ENCODE measurements at places on chromosomes 16 and 17. TPM values are rescaled to one million over a fixed set of nuclear protein-coding genes. Genes with fewer than 3 reads are reported as not detected.

DNA sequence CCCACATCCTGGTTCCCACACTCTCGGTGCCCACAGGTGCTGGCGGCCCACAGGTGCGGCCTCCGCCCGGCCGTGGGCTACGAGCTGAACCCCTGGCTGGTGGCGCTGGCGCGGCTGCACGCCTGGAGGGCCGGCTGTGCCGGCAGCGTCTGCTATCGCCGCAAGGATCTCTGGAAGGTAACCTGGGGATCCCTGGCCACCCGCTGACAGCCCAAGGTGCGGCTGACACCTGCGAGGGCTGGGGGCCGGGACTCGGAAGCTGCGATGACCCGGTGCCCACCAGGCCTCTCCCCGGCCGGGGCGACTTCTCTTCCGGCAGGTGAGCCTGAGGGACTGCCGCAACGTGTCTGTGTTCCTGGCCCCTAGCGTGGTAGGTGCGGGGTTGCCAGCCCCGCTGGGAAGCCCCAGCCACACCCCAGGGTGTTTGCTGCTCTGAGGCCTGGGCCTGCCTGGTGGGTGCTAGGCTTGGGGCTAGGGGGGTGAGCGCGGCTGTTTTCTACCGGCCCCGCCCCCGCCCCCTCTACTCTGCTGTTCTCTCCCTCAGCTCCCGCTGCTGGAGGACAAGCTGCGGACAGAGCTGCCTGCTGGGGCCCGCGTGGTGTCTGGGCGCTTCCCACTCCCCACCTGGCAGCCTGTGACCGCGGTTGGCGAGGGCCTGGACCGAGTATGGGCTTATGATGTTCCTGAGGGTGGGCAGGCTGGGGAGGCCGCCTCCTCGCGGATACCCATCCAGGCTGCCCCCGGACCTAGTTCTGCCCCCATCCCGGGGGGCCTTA lies 1.0 kb downstream of the ANTKMT start:
- no peak for DNase-seq

DNA sequence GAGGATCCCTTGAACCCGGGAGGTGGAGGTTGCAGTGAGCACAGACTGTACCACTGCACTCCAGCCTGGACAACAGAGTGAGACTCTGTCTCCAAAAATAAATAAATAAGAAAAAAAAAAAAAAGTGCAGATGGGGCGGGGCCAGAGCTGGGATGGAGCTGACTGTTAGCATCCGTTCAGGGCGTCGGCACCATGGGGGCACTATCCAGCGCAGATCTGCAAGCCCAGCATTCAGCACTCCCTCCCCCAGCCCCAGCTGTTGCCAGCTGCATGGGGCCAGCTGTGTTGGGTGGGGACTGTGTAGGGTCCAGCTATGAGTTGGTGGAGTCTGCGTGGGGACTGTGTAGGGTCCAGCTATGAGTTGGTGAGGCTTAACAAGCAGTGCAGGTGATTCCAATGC lies 13.3 kb downstream of the GPRC5C start:
- no peak for DNase-seq

DNA sequence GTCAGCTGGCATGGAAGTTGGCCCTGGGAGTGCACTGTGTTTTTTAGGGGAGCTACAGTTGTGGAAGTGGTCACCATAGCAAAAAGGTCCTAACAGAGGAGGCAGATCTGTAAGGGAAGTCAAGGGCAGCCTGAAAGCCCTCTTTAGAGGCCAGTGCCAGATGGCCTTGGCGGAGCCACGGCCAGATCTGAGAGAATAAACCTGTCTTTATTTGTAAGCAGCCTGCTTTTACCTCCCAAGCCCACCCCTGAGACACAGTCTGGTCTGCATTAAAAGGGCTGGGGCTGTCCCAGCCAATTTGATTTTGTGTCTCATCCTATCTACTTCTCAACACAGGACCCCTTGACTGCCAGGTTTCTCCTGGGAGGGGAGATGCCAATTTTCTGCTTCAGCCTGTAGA lies 51.0 kb upstream of the NOL11 start:
- DNase-seq = no peak

DNA sequence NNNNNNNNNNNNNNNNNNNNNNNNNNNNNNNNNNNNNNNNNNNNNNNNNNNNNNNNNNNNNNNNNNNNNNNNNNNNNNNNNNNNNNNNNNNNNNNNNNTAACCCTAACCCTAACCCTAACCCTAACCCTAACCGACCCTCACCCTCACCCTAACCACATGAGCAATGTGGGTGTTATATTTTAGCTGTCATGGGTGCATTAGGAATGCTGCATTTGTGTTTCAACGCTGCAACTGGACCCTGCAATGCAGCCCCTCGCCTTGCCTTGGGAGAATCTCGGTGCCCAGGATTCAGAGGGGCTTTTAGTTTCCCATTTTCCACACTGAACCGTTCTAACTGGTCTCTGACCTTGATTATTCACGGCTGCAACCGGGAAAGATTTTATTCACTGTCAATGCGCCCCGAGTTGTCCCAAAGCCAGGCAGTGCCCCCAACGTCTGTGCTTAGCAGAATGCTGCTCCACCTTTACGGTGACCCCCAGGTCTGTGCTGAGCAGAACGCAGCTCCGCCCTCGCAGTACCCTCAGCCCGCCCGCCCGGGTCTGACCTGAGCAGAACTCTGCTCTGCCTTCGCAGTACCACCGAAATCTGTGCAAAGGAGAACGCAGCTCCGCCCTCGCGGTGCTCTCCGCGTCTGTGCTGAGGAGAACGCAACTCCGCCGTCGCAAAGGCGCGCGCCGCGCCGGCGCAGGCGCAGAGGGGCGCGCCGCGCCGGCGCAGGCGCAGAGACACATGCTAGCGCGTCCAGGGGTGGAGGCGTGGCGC lies 43.3 kb downstream of the POLR3K start:
- DNase-seq = no peak

DNA sequence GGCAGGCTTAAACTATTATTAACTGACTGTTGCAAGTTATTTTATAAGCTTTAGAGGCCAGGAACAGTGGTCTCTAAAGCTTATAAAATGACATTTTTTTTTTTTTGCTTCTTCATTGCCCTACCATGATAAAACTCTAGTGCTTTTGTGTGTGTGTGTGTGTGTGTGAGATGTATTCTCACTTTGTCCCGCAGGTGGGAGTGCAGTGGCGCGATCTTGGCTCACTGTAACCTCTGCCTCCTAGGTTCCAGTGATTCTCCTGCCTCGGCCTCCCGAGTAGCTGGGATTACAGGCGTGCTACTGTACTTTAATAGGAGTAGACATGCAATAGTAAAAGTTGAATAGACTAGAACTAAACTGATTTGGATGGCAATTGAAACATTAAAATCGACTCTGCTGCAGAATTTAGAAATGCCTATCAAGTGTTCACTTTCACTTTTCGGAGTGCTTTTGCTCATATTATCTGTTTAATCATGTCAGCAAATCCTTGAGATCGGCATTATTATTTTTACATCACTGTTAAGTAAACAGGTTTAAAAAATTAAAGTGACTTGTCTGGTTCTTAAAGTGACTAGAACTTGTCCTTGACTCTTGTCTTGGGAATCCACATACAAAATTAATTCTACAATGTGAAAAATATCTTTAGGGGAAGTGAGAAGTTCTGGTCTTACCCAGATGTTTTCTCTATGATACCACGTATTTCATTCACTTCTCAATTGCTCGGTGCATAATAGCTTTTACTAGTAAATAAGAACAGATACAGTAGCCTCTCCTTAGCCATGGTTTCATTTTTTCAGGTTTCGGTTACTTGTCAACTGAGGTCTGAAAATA lies 8.4 kb upstream of the PCTP start:
- no peak for DNase-seq

DNA sequence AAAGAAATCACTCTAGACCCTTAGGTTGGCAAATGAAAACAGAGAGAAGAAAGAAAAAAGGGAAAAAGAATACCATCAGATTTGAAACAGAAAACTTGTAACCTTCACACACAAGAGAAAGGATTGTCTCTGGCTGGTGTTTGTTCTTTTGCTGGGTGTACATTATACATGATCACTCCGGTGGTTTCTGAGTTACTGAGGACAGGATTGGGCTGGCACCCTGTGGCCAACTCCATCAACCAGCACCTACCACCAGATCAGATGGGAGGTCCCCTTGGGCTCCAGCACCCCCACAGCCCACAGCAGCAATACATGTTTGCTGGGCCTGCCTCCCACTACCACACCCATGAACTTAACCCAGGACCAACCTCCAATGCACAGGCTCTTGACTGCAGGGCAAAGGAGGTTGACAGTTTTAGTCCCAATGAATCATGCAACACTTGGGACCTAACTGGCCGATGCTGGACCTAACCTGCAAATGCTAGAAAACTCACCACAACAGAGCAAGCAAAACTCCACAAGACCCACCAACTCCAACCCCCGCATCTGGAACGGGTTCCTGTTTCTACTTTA lies 308.3 kb downstream of the SOX9 start:
- no peak for DNase-seq

- DNase-seq = peak; percentile 23
Observed at GRCh38 chr16:70380248-70380918, 33.7 kb downstream of the DDX19A start.

DNA sequence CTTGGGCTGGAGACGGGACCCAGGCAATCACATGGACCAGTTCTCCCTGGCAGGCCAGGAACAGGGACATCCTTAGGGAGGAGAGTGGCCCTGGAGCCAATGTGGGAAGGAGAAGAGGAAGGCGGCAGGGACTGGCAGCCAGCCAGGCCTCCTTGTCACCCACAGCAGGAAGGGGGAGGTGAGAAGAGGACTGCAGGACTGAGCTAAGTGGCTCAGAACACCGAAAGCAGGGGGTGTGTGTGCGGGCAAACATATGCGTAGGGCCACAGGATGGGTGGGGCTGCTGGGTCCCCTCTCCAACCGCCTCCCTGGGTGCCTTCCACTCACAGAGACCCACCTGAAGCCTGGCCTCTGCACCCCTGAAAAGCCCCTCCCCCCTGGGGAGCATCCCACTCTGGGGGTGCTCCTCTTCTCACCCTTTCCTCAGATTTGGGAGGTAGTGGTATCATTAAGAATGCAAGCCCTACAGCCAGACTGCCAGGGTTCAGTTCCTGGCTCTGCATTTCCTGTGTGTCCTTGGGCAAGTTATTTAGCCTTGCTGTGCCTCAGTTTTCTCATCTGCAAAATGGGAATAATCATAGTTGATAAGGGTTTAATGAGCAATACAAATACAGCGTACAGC lies 8.1 kb downstream of the PNMT start:
- peak; percentile 69 for DNase-seq

- no peak for DNase-seq
Observed at GRCh38 chr17:5861246-5861645, 208.9 kb upstream of the WSCD1 start.

Gene CMTM2
- not detected for total RNA-seq

Gene TBC1D3
- not detected for total RNA-seq

Gene ZG16B
- total RNA-seq = 0.88 TPM

Gene PABPN1L
- total RNA-seq = not detected

Gene CSH2
- total RNA-seq = not detected

Gene CHST5
- total RNA-seq = 0.66 TPM

Gene TNFRSF17
- total RNA-seq = not detected
